ENCODE measurements at places on chromosomes 7 and 10.

GRCh38 chr7:101669307-101669706 lies 40.2 kb upstream of the MYL10 start:
- DNase-seq, result no peak

GRCh38 chr10:22831586-22831985 lies 96.3 kb upstream of the ARMC3 start:
- no peak for DNase-seq

- no peak for DNase-seq
Measured at GRCh38 chr10:100509241-100509840, 10.3 kb downstream of the SEC31B start.

- DNase-seq, result peak; percentile 62
Measured at GRCh38 chr7:45689011-45689796, 115.0 kb downstream of the ADCY1 start.

DNA sequence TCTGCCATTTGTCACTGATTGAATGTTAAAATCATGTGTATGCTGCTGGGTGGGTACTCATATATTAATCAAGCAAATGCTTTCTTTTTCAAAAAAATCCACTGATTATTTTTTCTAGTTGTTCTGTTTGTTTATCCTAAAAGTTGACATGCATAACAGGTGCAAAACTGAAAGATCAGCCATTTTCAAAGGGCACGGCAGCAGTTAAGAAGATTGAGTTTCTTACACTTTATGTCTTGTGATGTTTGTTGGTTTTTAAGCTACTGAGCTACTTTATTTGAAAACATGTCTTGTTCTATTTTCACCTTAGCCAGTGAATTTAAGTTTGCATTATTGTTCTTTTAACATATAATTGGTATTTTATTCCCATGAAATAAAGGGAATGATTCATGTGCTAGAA lies 45.8 kb downstream of the PPP1R3A start:
- no peak for DNase-seq

GRCh38 chr7:136056651-136057231 lies 79.6 kb upstream of the MTPN start:
- no peak for DNase-seq

- peak; percentile 60 for DNase-seq
Measured at GRCh38 chr7:151008511-151009323, 15.6 kb downstream of the ATG9B start.

DNA sequence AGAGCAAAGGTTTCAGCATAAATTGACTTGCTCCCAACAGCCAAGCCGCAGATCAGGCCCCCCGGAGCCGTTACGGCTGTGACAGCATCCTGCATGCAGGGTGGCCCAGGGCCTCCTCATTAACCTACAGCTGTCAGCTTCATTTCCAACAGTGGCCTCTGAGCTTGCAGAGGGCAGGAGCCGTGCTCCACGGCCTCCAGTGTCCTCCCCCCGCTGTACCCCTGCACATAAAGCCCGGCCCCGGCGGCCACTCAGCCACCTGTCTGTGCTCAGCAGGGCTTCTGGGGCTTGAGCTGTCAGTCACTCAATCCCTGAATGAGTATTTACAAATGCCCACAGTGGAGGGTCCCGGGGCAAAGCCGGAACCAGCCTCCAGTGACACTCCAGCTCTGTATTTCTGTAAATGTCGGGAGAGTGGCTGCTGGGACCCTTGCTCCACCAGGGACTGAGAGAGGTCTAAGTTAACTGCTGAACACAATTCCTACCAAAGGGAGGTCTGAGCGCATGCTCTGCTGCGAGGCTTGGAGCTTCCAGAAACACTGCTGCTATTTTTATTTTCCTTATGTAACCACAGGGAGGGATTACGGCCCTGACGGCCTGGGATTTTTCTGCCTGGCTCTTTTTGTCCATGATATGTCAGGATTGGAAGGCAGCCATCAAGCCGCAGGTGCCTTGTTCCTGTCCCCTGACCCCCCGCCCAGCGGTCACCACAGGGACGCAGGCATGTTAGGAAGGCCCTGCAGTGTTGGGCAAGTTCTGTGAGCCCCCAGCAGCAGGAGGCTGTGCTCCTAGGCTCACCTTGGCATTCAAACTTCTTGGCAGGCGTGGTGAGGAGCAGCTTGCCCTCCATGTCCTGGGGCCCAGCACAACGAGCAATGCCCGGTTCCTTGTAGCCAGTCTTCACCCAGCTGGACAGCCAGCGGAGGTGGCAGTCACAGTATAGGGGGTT lies 165.0 kb downstream of the SLIT1 start:
- DNase-seq, result peak; percentile 38

DNA sequence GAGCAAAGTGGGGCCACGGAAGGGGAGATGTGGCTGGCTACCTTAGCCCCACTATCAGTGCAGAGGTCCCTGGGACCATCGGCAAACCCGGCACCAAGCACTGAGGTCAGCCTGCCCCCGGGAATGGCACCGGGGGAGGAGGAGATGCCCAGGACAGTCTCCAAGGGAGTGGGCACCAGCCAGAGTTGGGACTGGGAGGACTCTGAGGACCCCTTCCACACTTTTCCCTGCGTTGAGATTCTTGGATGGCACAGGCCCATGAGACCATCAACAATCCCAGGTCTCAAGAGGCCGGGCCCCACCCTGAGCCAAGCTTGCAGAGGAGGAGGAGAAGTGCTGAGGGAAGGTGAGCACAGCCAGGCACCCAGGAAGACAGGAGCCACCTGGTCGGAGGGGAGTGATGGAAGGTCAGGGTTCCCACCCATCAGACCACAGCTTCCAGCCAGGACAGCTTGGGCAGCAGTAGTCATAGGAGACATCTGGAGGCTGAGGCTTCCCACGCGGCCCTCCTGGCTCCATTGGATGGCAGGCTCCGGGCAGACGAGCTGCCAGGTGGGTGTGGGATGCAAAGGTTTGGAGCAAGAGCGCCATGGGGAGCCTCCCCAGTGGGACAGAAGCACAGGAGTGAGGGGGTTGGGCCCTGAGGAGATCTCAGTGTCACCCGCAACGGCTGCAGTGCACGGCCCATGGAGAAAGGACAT lies 2.6 kb upstream of the OPN4 start:
- no peak for DNase-seq

- no peak for DNase-seq
Measured at GRCh38 chr10:88963318-88963717, 10.7 kb upstream of the ACTA2 start.

- no peak for DNase-seq
Measured at GRCh38 chr7:139702811-139703486, 74.8 kb downstream of the HIPK2 start.
